ENCODE measurements at places on chromosomes 3 and 15. TPM values are rescaled to one million over a fixed set of nuclear protein-coding genes. Genes with fewer than 3 reads are reported as not detected.

SYNPR gene
- 0.12 TPM for polyA plus RNA-seq

SLC38A3 gene
- 11.0 TPM for polyA plus RNA-seq

CLDN1 gene
- 65.5 TPM for polyA plus RNA-seq

SPTSSB gene
- polyA plus RNA-seq: 5.7 TPM

CCK gene
- polyA plus RNA-seq: 0.53 TPM

USP50 gene
- polyA plus RNA-seq: 1.4 TPM

ARGFX gene
- polyA plus RNA-seq: not detected

ZNF860 gene
- 3.2 TPM for polyA plus RNA-seq

GSK3B gene
- 47.2 TPM for polyA plus RNA-seq

MESP2 gene
- polyA plus RNA-seq: 0.28 TPM

CHRM5 gene
- polyA plus RNA-seq: 0.07 TPM

CEP152 gene
- polyA plus RNA-seq: 5.8 TPM

- DNase-seq: no peak
Measured at GRCh38 chr15:67224889-67225288, 29.6 kb downstream of the AAGAB start.

- DNase-seq: no peak
Measured at GRCh38 chr15:101013201-101013550, 94.0 kb downstream of the LRRK1 start.

- no peak for DNase-seq
Measured at GRCh38 chr3:155096303-155097008, 16.3 kb downstream of the MME start.

DNA sequence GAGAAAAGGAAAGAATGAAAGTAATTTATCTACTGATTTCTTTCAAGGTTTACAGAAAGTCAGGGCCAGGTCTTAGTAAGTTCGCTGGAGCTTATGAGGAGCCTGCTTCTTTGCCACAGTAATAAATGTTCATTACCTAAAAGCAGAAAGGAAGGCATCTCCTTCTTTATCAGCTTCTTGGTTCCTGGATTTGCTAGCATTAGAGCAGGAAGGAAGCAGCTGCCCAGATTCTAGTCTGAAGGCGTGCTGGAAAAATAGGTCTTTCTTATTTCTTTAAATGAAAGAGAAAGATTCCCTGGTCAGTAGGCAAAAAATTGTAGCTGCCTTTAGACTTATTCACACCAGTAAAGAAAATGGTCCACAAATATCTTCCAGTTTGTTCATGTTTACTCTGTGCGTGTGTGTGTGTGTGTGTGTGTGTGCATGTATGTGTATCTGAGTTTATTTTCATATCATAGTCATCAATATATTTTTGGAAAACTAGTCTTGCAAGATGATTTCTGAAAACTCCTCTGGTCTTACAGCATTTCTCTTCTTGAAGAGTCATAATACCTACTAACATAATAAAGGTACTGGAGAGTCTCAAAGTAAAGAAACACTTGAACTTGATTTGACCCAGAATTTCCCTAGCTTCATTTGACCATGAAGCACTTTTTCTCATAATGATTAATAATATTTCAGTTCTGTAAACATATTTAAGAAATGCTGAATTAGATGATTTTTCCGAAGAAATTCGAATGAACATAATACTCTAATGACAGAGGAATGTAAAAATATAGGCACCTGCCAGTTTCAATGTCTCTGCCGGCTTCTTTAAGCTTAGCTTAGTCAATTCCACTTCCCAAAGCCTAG lies 255.3 kb upstream of the ZPLD1 start:
- no peak for DNase-seq

GRCh38 chr3:3170998-3171397 lies 8.5 kb downstream of the CRBN start:
- no peak for DNase-seq

DNA sequence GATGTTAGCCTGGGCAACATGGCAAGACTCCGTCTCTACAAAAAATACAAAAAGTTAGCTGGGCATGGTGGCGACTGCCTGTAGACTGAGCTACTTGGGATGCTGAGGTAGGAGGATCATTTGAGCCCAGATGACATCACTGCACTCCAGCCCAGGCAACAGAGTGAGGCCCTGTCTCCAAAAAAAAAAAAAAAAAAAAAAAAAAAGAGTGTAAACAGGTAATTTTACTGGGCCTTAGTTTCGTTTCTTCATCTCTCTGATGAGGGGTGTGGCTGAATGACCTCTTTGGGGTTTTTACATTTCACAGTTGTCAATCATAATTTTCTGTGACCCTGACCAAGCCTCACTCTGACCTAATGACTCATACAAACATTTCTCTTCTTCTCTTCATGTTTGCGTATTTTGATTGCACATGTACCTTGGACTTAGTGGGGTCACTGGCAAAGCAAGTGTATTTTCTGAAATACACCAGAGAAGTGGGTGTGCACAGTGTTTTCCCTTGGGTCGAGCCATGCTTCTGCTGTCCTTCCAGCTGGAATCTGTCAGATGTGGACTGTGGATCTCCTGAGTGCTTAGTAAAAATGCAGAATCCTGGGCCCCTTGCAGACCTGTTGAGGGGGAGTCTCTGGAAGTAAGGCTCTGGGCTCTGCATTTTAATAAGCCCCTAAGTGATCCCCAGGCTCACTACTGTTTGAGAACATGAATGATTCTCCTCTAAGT lies 140.5 kb downstream of the FNDC3B start:
- no peak for DNase-seq

GRCh38 chr15:44738340-44738984 lies 2.1 kb downstream of the TRIM69 start:
- DNase-seq: no peak

DNA sequence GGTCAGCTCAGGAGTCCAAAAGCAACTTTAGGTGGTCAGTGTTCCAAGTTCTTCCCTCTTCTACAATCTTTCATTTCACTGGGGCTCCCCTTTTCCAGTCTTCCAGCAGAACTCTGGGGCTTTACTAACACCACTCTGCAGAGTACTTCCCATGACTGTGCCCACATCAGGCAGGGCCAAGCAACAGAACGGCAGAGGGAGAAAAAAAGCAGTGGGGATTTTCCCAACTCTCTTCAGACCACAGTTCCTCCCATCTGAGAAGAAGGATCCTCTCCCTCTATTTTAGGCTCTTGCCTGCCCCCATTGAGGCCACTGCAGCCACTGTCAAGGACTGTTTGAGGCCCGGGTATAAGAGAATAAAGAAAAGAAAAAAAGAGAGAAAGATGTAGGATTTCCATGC lies 70.7 kb downstream of the TTBK2 start:
- no peak for DNase-seq

- DNase-seq: no peak
Measured at GRCh38 chr3:72903004-72903403, 15.2 kb downstream of the GXYLT2 start.

DNA sequence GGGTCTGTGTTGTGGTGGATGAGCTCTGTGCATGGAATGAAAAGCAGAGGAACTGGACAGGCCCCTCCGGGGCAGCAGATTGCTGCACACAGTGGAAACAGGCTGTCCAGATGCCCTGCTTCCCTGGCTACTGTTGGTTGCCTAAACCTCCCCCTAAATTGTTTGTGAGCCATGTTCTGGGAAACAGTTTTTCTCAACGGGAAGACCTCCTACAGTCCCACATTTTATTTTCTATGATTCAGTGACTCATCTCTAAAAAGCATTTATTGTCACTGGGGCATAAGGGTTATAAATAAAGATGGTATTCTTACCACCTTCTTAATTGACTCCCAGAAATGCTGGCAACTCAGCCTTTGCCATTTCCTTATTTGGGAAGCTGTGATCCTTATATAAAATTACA lies 20.3 kb upstream of the PTPN9 start:
- DNase-seq: no peak

GRCh38 chr15:99974246-99974645 lies 241.0 kb upstream of the LYSMD4 start:
- DNase-seq: no peak

DNA sequence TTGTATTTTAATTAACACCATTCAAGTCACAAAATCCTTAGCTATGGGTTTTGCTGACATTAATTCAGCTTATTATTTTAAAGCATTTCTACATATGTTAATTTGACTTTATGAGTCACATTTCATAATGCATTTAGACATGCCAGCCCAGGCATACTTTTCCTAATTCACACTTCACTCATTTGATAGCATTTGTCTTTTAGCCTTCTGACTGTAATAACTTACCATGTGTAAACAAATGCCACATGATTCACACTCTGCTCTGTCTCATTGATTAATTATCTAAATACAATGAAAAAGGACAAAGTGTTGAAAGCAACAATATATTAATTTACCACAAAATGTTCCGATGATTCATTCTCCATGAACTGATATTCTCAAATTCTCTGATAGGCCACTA lies 927.8 kb upstream of the EPHA6 start:
- no peak for DNase-seq

DNA sequence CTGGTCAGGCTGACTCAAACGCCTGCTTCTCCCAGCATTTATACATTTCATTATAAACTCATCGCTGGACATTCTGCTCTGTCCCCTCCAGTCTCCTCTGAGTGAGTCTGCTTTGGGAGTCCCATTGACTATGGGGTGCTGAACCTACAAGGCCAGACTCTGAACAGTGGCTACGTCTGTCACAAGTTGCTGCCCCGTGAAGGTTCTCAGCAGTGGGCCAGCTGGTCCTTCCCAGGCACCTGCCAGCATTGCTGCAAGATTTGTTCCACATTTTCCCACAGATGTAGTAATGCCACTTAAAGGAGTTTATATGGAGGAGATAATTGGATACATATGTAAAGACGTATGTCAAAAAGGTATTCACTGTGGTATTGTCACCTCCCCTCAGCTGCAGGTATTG lies 72.7 kb upstream of the ATP13A3 start:
- DNase-seq: no peak

DNA sequence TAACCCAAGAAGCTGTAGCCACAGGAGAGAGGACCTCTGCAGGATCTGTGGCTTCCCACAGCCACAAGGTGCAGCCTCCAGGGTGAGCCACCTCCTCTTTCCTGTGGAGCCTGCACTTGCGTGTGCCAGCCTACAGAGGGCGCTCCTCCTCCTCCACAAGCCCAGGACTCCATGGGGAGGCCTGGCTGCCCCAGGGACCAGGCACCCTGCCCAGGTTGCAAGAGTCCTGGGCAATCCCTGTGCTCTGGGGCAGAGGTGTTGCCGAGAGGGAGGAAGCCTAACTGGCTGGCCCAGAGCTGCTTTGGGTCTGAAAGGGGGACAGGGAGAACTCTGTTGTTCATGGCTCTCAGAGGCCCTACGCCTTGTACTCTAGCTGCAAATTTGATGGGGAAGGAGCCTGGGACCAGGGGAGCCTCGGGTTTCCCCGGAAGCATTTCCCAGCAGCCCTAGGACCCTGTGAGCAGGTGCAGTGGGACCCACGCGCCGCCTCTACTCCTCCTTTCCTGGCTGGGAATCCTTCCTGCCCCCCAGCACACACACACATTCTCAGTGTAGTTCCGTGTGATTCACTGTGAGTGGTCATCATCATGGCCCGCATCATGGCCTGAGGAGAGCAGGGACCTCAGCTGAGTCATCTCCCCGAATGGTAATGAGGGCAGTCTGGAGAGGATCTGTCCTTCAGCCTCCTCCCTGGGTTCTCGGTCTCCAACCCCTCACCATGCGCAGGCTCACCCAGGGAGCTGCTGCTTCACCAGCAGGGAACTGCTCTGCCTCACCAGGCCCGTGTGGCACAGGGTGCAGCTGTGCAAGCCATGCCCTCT lies 24.3 kb downstream of the TBC1D21 start:
- DNase-seq: no peak

GRCh38 chr3:8743021-8743601 lies 9.5 kb downstream of the CAV3 start:
- DNase-seq: no peak

GRCh38 chr3:155525324-155525833 lies 219.5 kb downstream of the PLCH1 start:
- no peak for DNase-seq

DNA sequence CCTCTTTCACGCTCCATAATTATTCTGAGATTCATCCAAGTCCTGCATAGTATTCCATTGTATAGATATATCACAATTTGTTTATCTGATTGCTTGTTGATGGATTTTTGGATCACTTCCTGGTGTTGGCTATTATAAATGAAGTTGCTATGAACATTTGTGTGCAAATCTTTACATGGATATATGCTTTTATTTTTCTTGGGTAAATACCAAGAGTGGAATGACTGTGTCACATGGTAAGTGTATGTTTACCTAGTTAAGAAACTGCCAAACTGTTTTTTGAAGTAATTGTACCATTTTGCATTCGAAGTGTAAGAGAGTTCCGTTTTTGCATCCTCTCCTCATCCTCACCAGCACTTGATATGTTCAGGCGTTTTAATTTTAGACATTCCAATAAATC lies 34.6 kb upstream of the ROPN1 start:
- DNase-seq: no peak

DNA sequence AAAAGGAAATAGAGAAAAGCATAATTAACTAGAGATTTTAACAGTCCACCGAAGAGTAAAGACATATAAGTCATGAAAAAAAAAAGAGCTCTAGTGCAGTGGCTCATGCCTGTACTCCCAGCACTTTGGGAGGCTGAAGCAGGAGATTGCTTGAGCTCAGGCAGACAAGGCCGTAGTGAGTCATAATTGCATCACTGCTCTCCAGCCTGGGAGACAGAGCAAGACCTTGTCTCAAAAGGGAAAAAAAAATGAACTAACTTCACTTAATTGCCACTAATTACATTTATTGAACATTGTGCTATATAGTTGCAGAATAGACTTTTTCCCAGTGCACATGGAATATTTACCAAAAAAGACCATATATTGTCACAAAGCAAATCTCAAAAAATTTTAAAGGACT lies 221.8 kb downstream of the CBLB start:
- DNase-seq: no peak

DNA sequence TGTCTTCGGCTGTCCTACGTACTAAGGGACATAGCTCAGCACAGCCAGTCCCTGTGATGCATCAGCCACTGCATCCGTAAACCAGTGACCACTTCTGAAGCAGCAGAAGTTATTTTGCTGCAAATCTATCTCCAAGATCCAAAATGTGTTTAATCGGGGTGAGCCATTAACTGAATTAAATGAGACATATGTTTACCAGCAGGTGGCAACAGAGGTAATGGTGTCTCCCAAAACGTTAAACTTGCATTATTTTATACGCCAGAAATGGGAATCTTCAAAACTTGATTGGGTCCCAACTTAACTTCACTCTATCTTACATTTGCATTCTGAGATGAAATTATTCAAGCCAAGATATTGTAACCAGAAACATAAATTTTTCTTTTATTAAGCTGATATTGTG lies 75.3 kb upstream of the BOC start:
- no peak for DNase-seq

GRCh38 chr15:67515090-67515489 lies 5.8 kb upstream of the C15orf61 start:
- DNase-seq: no peak

DNA sequence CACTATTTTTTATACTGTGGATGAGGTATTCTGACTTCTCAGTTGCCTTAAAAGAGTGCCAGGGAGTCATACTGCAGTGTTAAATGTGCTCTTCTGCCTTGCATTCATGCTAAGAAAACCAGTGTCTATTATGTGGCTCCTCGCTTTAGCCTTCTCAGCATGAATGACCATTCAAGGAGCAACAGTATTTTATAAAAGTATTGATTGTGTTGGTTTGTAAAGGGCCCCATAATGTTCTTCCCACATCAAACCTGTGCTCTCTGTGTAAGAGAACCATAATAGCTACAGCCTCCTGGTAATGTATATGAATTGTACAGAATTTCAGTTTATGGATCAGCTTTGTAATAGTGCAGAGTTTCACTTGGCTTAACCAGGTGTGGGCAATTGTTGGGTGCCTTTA lies 316.4 kb downstream of the CNTN4 start:
- DNase-seq: no peak

GRCh38 chr3:176840641-176841286 lies 356.5 kb downstream of the TBL1XR1 start:
- no peak for DNase-seq
